Hematopoietic multipotent progenitor cell treated with erythropoietin and hydrocortisone succinate and interleukin-3 and kit ligand, for 6 days (in vitro differentiated cells): ENCODE measurements at places on chromosomes 5 and 9.

- no peak for DNase-seq
These were observed 27.1 kb upstream of the F2R start for GRCh38 chr5:76688836-76689235.

- DNase-seq: no peak
These were observed 101.2 kb upstream of the PANK3 start for GRCh38 chr5:168680395-168680794.

GRCh38 chr9:129318121-129319075 lies 140.3 kb upstream of the IER5L start:
- no peak for DNase-seq

DNA sequence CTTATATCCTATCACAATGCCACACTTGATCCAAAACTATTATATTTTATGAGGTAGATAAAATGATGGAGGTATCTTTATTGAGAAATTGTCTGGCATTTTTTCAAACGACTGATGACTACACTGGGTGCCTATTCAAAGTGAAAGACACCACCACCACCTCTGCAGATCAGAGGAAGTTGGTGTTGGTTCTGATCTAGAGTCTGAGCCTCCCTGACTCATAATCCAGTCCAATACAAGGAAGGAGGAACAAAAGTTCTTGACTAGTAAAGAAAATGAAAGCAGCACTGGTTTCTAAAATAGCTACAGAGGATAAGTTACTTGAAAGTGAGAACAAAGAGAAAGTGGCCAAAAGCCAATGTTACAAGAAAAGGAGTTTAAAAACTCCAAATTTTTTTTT lies 139.9 kb downstream of the RFX3 start:
- DNase-seq: no peak

- no peak for DNase-seq
These were observed 48.9 kb downstream of the APBA1 start for GRCh38 chr9:69623276-69623675.

DNA sequence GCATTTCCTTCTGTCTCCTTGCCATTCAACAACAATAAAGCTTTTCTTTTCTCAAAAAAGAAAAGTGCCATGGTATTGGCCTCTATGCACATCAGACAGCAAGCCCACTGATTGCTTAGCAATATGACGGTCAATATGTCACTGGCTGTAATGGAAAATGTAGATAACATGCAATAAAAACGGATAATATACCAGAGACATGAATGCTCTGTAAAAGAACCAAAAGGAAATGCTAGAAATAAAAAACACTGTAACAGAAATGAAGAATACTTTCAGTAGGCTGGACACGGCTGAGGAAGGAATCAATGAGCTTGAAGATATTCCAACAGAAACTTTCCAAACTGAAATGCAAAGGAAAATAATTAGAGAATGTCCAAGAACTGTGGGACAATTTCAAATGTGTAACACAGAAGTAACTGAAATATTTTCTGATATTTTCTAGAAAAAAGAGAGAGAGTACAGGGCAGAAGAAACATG lies 10.0 kb downstream of the PTBP3 start:
- DNase-seq: no peak

DNA sequence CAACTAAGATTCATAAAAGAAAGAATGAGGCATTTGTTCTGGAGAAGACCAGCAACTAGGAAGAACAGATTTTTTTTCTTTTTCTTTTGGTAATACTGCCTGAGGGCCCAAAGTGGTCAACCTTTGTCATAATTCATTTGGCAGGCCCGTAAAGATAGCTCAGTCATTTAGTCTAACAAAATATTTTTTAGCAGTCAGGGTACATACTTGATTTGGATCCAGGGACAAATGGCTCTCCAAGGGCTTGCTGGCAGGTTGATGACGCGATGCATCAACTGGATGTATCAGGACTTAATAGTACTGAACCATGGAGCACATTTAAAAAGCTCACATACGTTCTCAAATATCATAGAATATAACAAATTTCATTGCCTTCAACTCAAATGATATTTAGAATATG lies 203.4 kb upstream of the ZNF608 start:
- no peak for DNase-seq

GRCh38 chr9:70746316-70746715 lies 331.9 kb upstream of the KLF9 start:
- no peak for DNase-seq

DNA sequence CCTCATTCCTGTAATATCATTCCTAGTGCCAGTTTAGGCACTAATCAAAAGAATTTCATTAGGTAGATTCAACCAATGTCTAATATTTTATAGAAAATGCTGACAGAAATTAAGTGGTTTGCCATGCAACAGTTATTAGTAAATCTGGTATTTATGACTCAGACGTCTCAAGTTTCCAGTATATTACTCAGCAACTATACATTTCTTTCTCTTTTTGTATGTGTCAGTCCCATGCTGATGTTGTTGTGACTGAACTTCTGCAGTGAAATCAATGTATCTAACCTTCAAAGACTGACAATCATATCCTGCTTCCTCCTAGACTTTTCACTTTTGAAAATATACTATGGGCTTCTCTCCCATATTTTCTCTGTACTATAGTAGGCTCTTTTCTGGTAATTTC lies 822.5 kb downstream of the NR2F1-AS1 start:
- no peak for DNase-seq

DNA sequence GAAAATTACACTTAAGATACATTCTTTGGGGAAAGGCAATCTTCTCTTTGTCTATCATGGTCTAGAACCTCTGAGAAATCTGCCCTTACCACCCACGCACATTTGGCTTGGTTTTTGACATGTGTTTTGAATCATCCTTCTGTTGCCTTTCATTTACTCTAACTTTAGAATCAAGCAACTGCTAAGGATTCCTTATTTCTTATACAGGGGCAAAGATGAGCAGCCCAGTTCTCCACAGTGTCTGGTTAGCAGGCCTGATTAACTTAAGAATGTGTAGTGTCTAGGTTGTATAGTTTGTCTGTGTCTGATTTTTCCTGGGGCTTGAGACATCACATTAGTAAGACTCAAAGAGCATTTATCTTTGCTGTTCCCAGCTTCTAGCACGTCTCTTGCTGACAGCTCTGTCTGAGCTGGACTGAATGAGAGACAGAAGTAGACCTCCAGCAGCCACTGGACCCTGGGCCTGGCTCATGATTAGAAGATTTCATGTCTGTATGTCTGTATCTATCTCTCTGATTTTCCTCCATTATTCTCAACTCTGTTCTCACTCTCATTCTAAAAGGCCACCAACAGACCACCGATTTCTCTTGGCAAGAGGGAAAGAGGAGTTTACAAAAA lies 31.8 kb upstream of the PCA3 start:
- no peak for DNase-seq

DNA sequence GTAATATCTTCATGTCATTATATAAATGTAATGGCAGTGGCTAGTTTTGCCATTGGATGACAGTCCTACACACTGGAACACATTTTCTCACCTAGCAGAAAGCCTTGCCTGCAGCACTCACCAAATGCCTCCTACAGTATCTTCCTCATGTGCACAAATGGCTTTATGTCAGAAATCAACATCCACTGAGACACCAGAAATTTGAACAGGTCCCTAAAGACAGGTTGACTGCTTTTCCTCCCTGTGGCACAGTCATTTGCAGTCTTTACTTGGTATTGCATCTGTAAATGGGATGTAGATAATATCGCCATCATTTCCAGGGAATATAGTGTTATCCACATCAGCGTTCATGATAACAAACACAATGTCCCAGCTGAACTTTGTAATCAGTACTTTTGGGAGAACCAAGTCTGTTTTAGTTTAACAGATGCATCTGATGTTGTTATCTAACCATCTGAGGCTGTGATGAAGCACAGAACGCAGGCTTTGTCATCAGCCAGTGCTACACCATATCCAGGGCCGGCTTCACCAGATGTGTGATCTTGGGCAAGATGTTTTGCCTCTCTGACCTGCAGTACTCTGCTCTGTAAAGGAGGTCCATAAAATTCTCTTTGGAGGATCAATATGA lies 83.9 kb upstream of the TAS2R1 start:
- DNase-seq: no peak

DNA sequence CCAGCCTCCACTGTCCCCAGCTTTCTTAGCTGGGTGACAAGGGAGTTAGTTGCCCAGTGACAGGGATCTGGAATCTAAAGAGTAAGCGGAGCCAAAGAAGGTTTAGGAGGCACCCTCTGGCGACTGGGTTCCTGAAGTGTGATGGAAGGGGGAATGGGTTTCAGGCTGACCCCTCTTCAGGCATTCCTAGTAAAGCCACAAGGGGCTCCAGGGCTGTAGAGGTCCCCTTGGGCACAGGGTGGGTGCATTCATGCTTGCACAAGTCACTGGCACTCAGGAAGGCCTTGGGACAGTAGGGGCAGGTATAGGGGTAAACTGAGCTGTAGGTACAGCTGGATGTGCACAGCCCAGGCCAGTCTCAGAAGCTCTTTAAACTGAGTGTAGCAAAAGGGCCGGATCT lies 74.2 kb downstream of the CPLANE1 start:
- DNase-seq: no peak

DNA sequence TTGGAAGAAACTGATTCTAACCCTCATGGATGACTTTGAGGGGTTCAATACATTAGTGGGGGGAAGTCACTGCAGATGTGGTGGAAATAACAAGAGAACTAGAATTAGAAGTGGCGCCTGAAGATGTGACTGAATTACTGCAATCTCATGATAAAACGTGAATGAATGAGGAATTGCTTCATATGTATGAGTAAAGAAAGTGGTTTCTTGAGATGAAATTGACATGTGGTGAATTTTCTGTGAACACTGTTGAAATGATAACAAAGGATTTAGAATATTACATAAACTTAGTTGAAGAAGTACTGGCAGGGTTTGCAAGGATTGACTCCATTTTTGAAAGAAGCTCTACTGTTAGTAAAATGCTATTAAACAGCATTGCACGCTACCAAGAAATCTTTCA lies 113.0 kb downstream of the UGCG start:
- DNase-seq: no peak

GRCh38 chr9:30928045-30928444 lies 1456.4 kb upstream of the ACO1 start:
- no peak for DNase-seq

- no peak for DNase-seq
These were observed 31.0 kb downstream of the TMEM252 start for GRCh38 chr9:68509689-68510088.

DNA sequence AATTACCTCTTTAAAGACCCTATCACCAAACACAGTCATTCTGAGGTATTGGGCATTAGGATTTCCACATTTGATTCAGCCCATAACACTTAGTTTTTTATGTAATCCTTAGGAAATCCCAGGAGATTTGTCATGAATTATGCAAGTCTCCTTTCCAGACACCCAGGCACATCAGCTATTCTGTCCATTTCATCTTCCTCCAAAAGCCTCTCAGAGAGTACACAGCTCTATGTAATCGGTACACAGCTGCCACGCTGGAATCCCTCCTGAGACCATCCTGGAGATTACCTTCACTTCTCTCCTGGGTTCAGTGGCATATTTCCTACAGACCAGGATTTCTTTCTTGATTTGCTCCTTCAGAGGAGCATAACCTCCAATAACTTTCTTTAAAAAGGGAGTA lies 2309.8 kb upstream of the WWC1 start:
- no peak for DNase-seq

GRCh38 chr9:116589392-116590354 lies 97.4 kb upstream of the TRIM32 start:
- peak; percentile 85 for DNase-seq

GRCh38 chr9:26191711-26192110 lies 513.5 kb upstream of the TUSC1 start:
- no peak for DNase-seq

GRCh38 chr5:29972597-29972996 lies 1220.9 kb upstream of the CDH6 start:
- peak; percentile 86 for DNase-seq
